ENCODE measurements at places on chromosomes 3 and 15.

DNA sequence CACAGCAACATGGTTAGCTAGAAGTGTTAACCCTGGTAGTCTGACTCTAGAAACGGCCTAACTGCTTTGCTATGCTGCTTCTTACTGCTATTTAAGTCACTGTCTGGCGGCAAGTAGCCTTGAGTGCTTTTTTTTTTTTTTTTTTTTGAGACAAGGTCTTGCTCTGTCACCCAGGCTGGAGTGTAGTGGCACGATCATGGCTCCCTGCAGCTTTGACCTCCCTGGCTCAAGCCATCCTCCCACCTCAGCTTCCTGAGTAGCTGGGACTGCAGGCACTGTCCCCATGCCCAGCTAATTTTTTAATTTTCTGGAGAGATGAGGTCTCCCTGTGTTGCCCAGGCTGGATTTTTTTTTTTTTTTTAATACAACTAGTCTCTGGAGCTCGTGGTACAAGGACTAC lies 93.2 kb downstream of the ITPR1 start:
- DNase-seq, result no peak

GRCh38 chr15:101038327-101039003 lies 119.3 kb downstream of the LRRK1 start:
- no peak for DNase-seq

DNA sequence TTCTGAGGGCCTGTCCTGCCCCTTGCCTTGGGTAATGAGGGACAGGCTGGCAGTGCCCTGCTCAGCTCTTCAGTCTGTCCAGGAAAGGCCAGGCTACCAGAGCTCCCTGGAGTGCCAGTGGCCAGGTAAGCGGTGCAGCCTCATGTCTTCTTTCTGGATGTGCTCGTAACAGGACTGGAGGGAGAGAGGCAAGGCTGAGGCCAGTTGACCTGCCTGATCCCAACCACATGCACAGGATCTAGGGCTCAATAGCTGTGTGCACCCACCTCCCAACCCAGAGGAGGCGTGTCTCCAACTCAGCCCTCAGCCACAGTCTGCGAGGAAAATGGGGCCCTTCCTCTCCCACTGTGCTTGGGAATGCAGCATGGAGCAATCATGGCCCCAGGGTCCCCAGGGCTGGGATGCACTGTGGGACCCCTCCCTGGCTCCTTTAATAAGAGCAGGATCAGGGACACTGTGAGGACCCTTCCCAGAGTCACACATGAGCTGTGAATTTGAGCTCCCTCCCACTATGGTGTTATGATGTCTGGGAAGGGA lies 22.5 kb downstream of the ALS2CL start:
- DNase-seq, result no peak

DNA sequence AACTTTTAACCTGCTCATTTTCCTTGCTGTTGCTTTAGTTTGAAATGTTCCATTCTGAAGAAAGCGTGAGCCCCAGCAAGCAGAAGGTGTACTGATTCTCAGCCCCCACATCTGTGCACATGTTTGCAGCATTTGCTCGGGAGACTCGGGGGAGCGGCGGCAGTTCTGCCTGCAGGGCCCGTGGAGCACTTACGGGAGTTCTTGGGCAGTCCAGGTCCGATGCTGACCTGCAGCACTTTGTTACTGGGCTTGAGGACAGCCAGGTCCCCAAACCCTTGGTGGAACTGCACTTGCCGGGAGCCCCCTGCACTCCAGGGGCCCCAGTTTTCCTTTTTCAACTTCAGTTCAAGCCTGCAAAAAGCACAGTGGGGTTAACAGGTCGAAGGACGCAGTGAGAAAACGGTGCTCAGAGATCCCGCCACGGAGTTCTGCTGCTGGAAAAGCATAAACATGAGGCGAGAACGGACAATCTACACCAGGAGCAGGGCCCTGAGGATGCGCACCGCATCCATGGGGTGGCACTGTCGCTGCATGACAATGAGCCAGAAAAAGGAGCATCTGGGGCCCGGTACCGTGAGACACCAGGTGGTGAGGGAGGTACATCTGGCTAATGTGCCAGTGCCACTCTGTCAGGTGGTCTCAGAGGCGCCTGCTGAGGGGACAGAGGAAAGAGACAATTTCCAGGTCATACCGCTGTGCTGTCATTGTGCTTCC lies 45.6 kb upstream of the LDHAL6B start:
- peak; percentile 16 for DNase-seq

DNA sequence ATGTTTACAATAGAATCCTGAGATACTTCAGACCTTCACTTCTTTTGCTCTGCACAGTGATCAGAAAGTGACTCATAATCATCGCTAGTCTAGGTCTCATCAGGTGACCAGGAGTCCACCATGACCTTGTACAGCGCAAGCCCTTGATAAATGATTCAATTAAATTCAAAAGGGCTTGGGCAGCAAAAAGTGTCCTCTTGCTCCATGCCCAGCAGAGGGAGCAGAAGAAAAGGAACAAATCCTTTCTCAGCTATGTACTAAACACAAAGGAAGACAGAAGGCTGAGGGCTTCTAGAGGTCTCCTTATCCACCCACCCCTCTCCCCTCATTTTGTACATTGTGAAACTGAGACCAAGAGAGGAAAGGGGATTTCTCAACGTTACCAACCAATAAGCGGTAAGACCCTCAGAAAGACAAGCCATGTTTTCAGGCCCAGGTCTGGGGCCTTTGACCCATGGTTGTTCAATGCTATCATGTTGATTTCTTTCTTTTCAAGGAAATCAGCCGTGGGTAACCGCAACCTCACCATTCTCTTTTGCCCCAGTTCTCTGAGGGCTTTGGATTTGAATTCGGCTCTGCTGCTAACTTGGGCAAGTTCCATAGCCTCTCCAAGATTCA lies 74.8 kb downstream of the AQP9 start:
- DNase-seq, result no peak

- no peak for DNase-seq
Measured at GRCh38 chr3:72303926-72304325, 519.0 kb upstream of the PROK2 start.

DNA sequence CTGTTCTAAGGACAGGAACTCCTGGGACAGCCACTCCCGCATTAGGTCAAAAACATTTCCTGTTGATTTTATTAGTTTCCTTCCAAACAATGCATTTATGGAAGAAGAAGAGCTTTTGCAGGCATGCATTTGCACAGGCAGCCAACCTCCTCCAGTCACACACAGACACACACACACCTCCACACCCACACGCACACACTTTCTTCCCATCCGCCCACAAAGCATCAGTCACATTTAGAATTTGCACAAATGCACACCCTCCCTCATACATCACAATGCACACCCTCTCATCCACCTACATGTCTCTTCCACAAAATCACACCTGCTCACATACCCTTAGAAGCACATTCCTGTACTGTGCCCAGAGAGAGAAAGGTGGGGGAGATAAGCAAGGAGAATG lies 4.1 kb upstream of the TYRO3 start:
- DNase-seq, result no peak

DNA sequence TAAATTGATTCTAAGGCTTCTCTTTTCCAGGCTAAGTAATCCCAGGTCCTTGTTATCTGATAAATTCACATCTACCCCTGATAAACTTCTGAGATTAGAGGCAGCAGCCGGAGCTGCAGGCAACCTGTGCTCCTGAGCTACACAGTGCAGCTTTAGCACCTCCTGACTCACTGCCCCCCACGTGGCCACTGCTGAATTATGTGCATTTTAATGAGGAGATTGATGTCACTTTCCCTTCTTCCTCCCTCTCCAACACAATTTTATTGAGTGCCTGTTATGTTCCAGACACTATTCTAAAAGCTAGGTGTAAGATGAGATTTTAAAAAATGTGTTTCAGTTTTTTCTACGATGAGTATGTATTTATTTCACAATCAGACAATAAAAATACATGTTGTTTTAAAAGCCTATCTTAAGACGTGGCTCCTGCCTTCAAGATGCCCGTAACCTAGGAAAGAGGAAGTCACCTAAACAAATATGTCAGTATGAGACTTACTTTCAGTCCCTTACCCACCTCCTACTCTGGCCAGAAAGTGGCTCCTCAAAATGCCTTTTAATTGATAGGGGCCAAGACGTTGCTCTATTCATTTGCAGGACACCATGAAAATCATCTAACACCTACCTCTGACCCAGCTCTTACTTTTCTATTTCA lies 161.5 kb upstream of the PFN2 start:
- DNase-seq, result no peak

DNA sequence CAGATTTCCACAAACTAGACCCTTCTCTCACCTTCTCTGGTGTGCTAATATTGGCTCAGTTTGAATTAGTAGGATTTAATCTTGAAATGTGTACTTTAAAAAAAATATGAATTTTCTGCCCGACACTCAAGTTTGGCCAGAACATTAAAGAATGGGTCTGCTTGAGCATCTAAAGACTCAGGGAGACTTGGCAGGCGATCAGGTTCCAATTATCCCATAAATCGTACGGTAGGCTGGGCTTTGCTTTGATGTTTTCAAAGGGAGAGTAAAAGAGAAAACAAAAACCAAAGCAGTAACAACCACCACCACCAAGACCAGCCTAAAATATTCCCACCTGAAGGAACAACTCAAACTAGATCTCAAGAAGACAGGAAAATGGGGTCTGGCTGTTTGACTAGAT lies 230.8 kb downstream of the EBLN2 start:
- no peak for DNase-seq
